ENCODE measurements at places on chromosomes 1 and 21.

DNA sequence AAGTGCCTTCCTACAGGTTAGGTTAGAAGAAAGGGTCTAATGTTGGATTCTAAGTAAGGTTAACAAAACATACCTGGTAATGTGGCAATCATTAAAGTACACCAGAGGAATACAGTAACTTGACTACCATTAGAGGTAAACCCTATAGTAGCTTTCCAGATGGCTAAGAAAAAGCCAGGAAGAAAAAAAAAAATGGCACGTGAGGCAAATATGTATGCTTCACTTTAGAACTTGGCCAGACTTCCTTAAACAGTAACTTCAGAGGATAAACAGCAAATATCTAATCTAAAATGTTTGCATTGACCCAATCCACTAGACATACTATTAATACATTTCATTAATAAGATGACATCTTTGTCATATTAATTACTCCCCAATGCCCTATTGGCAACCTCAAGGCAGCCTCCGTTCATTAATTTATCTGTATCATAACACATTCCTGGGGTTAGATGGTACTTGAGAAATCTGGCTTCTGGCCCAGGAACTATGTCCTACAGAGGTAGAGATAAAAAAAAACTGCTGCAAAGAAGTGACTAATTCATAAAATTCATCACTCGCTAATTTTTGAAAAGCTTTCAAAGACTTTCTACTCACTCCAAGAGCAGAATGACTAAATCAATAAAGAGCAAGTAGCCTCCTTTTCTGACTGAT is 5.8 kb downstream of the DCAF8 start:
- no peak for DNase-seq

- DNase-seq = peak; percentile 80
Measured at GRCh38 chr1:35573198-35574124, at the start of gene TFAP2E. Gene TFAP2E (plus strand): TSS chr1:35573314. CDS start chr1:35573578, 264 bp downstream.

GRCh38 chr1:26364956-26365355 is 7.6 kb downstream of the ZNF683 start:
- no peak for DNase-seq

GRCh38 chr1:61536174-61537108 is 188.5 kb downstream of the TM2D1 start:
- no peak for DNase-seq

DNA sequence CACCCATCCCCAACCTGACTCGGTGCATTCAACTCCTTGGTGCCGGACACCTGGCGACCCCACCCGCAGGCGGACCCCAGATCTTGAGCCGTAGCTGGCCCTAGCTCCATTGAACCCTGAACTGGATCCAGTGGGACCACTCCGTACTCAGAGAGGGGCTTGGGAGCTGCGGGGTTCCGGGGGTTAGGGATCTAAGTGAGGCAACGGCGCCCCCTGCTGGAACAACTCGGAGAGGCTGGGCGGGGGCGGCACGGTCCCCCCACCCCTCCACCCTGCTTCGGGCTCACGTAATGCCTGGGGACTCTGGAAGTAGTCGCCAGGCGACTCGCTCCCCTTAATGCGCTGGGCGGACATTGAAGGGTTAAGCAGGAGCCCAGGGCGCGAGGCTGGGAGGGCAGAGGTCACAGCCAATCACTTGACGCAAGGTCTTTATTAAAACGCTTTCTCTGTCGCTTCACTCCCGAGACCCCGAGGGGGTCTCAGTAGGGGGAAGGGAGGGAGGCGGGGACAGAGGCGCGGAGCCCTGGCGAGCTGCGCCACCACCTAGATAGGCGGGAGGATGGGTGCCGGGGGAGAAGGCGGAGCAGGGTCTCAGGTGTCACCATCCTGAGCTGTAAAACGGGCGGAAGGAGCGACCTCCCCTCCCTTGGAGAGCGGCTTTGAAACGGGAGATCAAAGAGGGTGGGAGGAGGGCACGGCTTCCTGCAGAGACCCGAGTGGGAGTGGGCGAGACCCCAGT is 704 bp upstream of the CRABP2 start:
- DNase-seq = peak; percentile 88

DNA sequence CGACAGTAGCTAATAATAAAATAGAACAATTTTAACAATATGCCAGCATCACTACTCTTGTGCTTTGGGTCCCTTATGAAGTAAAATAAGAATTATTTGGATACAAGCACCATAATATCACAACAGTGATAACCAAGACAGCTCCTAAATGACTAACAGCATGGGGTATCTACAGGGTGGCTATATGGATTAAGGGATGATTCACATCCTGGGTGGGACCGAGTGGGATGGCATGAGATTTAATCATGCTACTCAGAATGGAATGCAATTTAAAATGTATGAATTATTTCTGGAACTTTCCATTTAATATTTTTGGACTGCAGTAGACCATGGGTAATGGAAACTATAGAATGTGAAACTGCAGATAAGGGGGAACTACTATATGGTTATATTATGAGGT is 28.1 kb upstream of the B3GALNT2 start:
- no peak for DNase-seq

- DNase-seq = no peak
Measured at GRCh38 chr1:55854911-55855310, 639.7 kb upstream of the USP24 start.

DNA sequence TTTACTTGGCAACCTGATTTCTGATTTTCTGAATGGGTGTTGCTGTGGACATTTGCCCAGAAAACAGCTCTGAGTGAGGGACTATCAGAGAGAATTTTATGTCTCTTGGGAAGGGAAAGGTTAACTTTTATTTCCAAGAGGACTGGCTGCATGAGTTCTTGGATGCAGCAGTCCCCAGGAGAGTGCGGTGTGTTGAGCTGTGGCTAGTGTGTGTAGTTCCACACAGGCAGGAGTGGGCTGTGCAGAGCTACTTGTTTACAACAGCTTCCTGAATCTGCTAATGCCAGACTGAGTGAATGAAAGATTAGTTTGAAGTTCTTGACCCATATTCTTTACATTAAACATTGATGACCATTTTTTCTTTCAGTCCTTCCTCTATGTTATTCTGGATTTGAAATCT is 41.0 kb upstream of the APOBEC4 start:
- DNase-seq = no peak

GRCh38 chr1:23809751-23810171 is 9.2 kb upstream of the GALE start:
- peak; percentile 84 for DNase-seq

- no peak for DNase-seq
Measured at GRCh38 chr1:187477103-187477502, 648.4 kb downstream of the PLA2G4A start.

- no peak for DNase-seq
Measured at GRCh38 chr1:11693024-11693590, 1.6 kb downstream of the DRAXIN start.

DNA sequence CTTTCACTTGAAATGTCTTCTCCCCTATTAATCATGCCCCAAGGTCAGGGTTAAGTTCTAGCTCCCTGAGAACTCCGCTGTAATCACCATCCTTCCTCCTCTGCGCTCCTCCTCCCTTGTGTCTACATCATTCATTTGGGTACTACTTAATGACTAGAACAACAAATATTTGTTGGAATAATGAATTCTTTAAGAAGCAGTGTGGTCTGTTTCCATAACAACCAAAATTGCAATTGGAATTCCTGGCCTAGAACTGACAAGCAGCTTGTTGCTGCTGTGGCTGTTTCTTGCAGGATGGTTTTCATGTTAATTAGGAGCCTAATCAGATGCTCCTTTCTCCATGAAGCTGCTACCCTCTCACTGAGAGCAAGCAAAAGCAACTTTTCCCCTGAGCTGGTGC is 192.5 kb downstream of the ZZZ3 start:
- DNase-seq = no peak

DNA sequence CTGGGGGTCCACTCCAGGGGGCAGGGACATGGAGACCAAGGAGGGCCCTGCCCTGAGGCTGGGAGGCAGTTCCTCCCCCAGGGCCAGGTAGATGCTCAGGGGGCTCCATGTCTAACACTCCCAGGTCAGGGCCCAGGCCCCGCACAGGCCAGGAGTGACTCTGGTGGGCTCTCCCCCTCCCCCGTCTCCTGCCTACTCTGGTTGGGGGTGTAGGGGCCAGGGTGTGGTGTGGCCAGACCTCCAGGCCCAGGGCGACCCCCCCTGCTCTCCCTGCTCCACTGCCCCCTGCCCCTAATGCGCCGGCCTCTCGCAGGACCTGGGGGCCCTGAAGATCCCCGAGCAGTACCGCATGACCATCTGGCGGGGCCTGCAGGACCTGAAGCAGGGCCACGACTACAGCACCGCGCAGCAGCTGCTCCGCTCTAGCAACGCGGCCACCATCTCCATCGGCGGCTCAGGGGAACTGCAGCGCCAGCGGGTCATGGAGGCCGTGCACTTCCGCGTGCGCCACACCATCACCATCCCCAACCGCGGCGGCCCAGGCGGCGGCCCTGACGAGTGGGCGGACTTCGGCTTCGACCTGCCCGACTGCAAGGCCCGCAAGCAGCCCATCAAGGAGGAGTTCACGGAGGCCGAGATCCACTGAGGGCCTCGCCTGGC is 19.7 kb upstream of the CCDC27 start:
- no peak for DNase-seq

- DNase-seq = no peak
Measured at GRCh38 chr1:151653397-151653796, 41.5 kb downstream of the SNX27 start.

- DNase-seq = no peak
Measured at GRCh38 chr1:218967836-218968235, 205.8 kb upstream of the LYPLAL1 start.

GRCh38 chr1:36513676-36514473 is 31.2 kb upstream of the CSF3R start:
- no peak for DNase-seq

GRCh38 chr1:245609354-245610150 is 454.8 kb downstream of the KIF26B start:
- DNase-seq = no peak

- no peak for DNase-seq
Measured at GRCh38 chr1:159889202-159889601, 10.8 kb downstream of the CFAP45 start.

DNA sequence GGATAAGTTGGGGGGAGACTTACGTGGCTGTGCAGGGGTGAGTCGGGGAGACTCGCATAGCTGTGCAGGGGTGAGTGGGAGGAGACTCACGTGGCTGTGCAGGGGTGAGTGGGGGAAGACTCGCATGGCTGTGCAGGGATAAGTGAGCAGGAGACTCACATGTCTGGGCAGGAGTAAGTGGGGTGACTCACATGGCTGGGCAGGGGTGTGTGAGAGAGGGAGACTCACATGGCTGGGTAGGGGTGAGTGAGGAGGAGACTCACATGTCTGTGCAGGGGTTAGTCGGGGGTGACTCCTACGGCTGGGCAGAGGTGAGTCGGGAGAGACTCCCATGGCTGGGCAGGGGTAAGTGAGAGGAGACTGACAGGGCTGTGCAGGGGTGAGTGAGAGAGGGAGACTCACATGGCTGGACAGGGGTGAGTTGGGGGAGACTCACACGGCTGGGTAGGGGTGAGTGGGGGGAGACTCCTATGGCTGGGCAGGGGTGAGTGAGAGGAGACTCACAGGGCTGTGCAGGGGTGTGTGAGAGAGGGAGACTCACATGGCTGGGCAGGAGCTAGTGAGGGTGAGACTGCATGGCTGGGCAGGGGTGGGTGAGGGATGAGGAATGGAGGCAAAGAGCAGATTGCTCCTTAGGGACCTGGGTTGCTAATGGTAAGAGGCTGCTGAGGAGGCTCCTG is 56.0 kb upstream of the ABCG1 start:
- no peak for DNase-seq

GRCh38 chr1:243313635-243314536 is 58.0 kb downstream of the SDCCAG8 start:
- peak; percentile 42 for DNase-seq

GRCh38 chr1:158150523-158150922 is 30.2 kb upstream of the CD1D start:
- DNase-seq = no peak

GRCh38 chr1:91601554-91602376 is 101.1 kb downstream of the CDC7 start:
- no peak for DNase-seq

- DNase-seq = no peak
Measured at GRCh38 chr21:35529171-35529863, 480.2 kb upstream of the RUNX1 start.

- no peak for DNase-seq
Measured at GRCh38 chr1:14570514-14570913, 28.0 kb upstream of the KAZN start.

Measured in D341Med (cell line).